Left renal pelvis (tissue), 4 donors: ENCODE measurements at places on chromosomes 2 and 18.

- DNase-seq = no peak
These were observed 8.7 kb downstream of the GALNT14 start for GRCh38 chr2:31129375-31130171.

DNA sequence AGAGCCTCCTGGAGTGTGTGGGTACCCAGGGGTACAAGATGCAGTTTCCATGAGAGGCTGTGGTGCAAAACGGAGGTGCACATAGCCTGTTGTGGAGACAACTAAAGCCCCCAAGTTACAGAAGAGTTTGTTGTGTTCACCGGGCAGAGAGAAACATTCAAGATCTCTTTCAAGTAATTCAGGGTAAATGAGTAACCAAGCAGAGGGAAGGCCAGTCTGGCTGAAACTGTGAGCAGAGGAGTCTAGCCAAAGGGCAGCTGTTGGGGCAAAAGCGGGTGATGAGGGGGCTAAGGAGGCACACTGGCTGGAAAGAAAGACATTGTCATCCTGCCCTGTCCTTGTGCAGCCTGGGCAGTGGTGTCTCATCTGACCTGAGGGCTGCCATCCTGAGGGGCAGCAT, 52.0 kb downstream of the CXCR4 start:
- DNase-seq = no peak

GRCh38 chr2:192060161-192060560, 134.6 kb downstream of the TMEFF2 start:
- DNase-seq = no peak

DNA sequence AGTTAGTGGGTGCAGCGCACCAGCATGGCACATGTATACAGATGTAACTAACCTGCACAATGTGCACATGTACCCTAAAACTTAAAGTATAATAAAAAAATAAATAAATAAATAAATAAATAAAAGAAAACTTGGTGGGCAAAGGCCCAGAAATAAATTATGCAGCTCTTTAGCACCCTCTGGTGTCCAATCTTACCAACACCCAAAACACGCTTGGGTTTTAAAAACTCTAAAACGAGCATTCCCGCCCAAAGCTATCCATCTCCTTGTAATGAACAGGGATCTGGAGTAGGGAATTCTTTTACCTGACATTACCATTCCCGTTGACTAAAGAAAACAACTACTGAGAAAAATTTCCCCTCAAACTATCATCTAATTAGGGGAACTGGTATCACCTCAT, 2005.9 kb upstream of the CELF4 start:
- no peak for DNase-seq

GRCh38 chr2:166090346-166090745, 37.5 kb downstream of the SCN1A start:
- DNase-seq = no peak

GRCh38 chr2:200591308-200591707, 5.5 kb downstream of the AOX1 start:
- no peak for DNase-seq

DNA sequence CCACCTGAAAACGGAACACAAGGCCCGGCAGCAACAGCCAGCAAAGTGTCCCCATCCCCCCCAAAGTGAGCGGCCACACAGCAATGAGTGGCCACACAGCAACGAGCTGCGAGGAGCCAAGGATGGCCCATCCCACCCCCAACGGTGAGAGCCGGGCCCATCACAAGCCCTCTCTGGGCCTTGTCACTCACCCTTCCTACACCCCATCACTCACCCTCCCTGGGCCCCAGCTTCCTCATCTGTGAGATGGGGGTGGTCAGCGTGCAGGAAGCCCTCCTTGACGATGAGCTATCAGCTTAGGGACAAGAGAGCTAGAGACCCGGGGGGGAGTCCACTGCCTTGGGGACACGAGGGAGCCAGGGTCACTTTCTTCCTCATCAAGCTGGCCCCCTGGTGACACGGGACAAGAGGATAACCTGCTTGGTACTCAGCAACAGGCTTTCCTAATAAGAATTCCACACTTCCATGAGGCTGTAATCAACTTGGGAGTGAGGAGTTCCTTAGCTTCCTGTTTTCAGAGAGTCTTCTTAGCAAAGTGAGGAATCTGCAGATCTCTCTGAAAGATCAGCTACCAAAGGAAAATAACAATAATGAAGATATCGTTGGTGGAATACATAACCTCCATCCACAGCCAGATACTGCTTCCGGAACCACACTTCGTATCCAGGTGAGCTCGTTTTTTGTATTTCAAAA, 92.8 kb downstream of the HDAC4 start:
- no peak for DNase-seq

GRCh38 chr18:43888598-43888997, 611.3 kb upstream of the SYT4 start:
- DNase-seq = no peak

- no peak for DNase-seq
These were observed 130.3 kb upstream of the LYPD6 start for GRCh38 chr2:149200109-149200520.

- no peak for DNase-seq
These were observed 231.1 kb downstream of the ANKRD30B start for GRCh38 chr18:14978962-14979535.
